ENCODE measurements at places on chromosomes 1 and 21.

DNA sequence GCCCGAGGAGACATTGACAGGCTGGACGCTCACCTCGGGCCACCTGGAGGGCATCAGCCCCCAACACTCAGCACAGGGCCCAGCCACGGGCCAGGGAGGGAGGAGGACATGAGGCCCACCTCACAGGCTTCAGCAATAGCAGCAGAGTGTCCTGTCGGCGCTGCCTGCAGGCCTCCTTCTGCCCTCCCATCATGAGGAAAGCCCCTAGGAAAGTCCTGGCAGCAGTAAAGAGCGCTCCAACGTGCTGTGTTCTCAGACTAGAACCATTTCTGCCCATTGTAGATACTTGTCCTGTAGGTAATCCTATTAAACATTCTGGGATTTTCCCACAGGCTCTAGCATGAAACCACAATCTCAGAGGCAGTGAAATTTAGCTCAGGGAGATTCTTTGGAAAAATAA is 62.0 kb upstream of the GALNT2 start:
- DNase-seq = no peak

DNA sequence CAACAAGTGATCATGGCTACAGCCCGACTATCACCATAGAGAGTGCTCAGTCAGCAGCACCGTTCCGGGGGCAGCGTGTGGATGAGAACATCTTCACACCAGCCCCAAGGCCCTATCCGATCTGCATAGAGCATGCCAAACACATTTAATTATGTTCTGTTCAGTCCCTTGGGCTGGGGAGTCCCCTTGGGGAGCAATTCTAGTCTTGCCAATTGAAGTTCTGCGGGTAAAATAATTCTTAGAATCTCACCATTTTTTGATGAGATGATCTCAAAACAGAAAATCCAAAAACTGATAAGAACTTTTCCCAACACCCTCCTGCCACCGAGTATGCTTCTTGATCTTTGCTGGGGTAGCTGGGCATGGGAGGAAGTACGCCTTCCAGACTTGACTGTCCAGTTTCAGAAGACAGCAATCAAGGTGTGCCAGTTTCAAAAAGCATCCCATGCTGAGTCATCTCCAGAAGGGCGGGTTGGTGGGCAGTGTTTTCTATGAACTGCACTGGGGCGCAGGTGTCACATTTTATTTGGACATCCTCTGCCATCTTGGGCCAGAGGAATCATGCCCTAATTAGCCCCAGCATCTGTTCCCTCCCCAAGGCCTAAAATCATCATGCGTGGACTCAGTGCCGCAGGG is 20.8 kb upstream of the PTPRF start:
- DNase-seq = no peak

DNA sequence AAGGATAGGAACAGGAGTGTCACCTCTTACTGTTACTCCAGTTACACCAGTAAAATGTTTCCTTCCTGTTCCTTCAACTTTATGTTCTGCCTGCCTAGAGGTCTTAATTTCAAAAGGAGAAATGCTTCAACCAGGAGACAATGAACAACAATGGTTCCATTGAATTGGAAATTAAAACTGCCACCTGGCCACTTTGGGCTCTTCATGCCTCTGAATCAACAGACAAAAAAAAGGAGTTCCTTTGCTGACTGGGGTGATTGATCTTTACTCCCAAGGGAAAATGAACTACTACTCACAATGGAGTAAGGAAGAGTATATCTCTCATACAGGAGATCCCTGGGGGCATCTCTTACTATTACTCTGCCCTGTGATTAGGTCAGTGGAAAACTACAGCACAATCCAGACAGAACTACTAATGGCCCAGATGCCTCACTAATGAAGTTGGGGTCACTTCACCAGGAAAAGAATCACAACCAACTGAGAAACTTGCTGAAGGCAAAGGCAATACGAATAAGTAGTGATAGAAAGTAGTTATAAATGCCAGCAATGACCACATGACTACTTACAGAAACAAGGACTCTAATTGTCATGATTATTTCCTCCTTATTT is 76.6 kb upstream of the PRDX6 start:
- DNase-seq = no peak

DNA sequence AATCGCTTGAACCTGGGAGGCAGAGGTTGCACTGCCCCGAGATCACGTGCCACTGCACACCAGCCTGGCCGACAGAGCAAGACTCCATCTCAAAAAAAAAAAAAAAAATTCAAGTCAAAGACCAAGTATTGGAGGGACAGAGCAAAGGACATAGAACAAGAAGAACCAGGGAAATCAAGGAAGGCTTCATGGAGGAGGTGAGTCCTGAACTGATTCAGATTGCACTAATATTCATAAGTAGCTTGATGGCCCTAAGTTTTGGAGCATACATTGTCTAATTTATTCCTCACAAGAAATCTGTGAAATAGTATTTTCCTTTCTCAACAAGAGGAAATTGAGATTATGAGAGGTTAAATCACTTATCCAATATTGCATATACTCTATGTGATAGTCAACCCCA is 3.9 kb upstream of the PRR9 start:
- DNase-seq = no peak

DNA sequence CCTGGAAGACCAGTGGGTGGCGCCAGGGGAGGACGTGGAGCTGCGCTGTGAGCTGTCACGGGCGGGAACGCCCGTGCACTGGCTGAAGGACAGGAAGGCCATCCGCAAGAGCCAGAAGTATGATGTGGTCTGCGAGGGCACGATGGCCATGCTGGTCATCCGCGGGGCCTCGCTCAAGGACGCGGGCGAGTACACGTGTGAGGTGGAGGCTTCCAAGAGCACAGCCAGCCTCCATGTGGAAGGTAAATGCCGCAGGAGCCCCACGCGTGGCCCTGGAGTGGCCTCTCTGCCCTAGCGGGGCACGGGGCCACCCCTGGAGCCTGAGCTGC is 75.2 kb downstream of the OBSCN start:
- no peak for DNase-seq

DNA sequence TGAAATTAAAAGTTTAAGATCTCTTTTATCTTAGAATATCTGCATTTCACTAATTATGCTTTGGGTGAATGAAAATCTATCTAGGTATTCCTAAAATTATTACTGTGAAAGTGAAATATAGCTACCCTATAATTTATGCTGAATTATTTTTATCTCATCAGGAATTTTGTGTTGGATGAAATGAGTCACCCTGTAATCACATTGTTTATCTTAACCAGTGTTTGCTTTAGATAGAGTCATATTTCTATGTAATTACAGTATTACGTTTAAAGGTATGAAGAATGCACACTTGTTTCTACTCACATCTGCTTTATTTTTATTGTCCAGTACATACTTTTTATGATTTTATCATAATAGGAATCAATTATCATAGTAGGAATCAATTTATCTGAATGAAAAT is 249.2 kb downstream of the NCAM2 start:
- no peak for DNase-seq

DNA sequence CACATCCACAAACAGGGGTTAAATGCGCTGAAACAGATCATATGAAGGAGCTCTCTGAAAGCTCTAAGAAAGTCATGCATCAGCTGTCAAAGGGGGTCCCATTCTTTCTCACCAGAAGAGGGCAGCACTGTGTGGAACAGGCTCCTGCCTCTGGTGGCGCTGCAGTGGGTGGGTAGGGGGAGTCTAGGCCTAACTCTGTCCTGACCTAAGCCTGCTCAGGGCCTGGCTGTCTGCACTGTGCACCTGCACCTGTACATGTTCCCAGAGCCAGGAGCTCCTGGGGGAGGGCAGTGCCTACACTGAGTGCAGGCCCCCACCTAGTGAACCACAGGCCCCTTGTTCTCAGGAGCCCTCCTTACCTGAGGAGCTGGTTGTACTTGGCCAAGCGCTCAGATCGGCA is 16.0 kb downstream of the ENO1 start:
- no peak for DNase-seq

DNA sequence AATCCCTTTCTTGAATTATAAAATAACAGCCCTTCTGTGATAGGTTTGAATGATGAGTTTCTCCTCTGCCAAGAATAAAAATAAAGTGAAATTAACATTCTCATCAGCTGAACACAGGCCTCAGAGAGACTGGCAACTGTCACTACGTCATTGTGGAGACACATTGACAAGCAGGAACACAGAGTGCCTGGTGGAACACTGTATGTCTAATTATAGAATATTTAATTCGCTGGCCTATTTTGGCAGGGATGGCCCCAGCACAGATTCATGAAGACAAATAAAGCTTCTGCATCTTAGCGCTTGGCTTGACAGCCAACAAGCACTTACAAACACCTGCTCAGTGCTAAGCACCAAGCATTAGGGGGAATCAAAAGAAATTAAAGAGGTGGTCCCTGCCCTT is 52.0 kb upstream of the SMYD2 start:
- DNase-seq = no peak

- DNase-seq = no peak
Measured at GRCh38 chr1:198220428-198220827, 63.6 kb downstream of the NEK7 start.

GRCh38 chr1:71438626-71439025 is 357.8 kb upstream of the ZRANB2 start:
- DNase-seq = no peak

DNA sequence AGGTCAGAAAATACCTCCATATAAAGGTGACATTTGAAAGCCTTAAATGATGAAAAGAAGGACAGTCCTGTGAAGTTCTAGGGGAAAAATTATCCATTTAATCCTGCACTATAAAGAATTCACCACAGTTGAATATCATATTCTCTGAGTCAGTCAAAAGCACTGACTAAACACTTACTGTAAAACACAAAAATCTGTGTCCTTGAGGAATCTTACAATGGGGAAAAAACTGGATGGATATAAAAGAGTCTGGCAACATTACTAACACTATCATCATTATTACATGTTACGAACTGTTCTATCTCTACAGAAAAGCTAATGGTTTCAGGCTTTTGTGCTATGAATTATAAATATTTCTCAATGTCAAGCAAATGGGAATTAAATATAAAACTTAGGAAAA is 42.4 kb upstream of the HP1BP3 start:
- no peak for DNase-seq

DNA sequence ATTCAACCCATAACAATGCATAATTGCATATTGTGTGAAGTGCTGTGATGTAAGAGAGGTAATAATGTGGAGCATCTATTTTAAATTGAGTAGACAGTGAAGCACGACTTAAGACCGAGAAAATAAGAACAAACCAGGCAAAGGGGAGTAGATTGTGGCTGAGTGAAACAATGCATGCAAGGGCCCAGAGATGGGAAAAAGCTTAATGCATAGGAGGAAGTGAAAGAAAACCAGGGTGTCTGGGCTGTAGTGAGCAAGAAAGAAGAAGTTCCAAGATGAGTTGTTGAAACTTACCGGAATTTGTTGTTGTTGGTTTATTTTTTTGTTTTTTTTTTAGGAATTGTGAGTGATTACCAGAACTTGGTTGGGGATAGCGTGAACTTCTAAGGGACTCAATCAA is 104.7 kb downstream of the SNX7 start:
- DNase-seq = no peak

DNA sequence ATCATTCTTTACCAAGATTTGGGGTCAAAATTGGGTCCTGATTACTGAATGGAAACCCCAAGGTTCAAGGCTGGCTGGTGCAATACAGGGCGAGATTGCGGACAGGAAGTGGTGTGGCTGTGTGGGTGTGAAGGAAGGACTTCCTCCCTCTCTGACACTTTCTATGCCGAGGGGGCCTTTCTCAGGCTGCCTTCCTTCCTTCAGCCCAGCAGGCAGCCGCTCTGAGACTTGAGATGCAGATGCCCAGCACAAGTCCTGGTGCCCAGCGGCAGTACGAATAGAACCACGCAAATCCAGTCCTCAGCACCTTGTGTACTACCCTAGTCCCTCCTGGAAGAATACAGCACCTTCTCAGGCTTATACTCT is 16.3 kb downstream of the BATF3 start:
- DNase-seq = no peak

- no peak for DNase-seq
Measured at GRCh38 chr1:68049941-68050878, at the start of gene DIRAS3. TSS of gene DIRAS3 (minus strand) at chr1:68050627. CDS start at chr1:68047297, 3,330 bp downstream.

DNA sequence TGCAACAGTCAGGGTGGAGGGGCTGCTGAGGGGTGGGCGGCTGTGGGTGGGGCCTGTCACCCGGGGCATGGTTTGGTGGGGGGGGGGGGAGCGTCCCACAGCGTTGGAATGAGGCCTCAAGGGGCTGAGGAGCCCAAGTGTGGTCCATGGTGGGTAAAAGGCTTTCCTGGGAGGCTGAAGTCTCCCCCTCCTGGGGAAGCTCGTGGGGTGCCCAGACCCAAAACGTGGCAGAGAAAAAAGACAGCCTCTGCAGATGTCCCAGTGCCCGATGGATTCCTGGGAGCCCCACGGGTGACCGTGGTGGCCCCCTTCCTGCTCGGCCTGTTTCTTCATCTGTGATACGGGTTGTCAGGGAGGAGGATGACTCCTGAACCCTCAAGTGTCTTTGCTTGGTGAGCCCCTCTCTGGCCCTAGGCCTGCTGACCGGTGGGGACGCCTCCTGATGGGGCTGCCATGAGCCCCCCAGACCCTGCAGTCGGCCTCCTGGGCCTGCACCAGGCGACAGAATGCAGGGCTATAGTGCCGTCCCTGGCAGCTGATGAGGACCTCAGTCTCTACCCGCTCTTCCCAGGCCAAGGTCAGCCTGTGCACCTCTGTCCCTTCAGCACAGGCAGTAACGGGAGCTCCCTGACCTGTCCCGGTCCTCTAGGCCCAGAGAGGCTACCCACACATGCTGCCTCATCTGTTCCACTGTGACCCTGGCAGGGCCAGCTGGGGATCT is 1.1 kb downstream of the OBSCN start:
- DNase-seq = no peak

DNA sequence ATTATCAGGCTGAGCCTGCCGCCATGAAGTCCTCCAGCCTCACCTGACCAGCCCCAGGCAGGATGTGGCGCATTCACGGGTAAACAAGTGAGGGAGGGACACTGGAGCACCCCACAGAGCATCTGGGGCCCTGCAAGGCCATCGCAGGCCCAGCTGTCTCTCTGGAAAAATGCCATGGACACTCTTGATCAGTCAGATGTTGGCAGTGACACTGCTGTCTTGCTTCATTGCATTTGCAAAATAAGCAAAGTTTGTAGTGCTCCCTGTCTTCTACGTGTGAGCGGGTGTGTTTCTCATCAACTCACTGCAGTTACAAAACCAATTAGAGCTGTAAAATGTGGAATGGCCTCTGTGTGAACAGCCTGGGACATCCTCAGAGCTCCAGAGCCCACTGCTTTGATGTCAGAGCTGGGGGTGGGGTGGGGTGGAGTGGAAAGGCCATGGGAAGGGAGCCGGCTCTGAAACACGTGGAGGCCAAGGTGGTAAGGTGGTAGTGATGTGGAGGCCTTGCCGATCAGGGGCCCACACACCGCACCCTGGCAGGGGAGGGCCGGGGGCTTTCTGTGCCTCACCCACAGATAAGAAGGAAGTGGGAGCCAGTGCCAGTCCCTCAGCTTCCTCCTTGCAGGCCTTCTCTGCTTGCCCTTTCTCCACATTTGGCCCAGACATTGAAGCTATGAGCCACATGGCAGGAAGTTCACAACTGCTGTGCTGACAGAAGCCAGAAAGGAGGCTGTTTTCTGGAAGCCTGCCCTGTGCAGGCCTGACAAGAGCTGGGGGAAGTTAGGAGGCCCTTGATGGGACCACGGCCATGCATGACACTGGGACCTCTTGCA is 254.9 kb downstream of the RHOU start:
- no peak for DNase-seq

GRCh38 chr21:27418346-27418745 is 451.5 kb upstream of the ADAMTS5 start:
- no peak for DNase-seq

GRCh38 chr21:27320868-27321267 is 354.0 kb upstream of the ADAMTS5 start:
- no peak for DNase-seq

Measured in hypothalamus (tissue), 51 donors.